ENCODE measurements at places on chromosomes 1 and 21.

- DNase-seq = no peak
Observed at GRCh38 chr1:16156848-16157495, 1.1 kb upstream of the EPHA2 start.

- DNase-seq = no peak
Observed at GRCh38 chr21:26406526-26406925, 166.6 kb downstream of the CYYR1 start.

GRCh38 chr1:98188774-98189173, 267.9 kb upstream of the DPYD start:
- no peak for DNase-seq

DNA sequence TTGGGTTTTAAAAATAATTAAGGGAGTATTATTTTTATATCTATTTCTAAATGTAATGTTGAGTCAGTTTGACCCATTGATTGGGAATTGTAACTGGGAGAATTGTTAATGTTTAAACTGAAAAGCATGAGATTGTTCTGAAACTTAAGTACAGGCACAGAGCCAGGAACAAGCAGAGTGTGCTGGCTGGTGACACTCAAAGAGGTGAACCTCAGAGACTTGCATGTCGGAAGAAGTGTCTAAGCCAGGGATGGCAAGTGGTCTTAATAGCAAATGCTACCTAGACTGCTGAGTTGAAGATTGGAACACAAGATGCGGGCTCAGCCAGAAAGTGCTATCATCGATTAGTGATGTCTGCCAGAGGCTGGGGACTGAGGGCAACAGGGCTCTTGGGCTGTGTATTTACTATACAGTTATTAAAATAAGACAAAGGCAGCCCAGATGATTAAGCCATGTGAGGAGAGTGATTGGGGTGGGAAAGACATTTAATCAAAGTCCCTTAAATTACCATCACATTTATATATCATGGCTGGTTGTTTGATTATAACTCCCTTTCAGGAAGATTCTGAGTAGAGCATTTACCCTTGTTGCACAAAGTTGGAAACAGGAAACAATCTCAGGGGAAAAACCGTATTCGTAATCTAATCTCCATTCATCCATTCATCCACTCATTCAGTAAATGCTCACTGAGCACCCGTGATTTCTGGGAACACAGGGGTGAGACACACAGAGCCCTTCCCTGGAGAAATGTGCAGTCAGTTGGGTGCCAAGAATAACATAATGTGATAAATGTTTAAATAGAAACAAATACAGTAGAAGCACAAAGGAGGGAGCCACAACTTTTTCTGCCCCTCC, 42.8 kb downstream of the C8A start:
- no peak for DNase-seq

DNA sequence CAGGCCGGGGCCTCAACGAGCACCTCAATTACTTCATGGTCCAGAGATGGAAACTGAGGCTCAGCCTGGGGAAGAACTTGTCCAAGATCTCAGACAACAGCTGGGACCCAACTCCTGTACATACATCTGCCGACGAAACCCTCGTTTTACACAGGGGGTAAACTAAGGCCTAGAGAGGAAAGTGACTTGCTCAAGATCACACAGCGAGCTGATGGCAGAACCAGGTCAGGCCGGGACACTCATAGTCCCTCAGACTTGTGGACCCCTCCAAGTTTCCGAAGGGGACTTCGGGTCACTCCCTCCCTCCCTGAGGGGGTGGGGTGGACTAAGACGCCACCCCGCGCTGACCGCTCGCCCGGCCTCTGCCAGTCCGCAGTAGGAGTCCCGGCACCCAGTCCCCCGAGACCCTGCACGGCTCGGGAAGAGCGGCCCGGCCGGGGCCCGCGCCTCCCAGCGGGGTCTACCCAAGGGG, 430 bp downstream of the WASF2 start:
- DNase-seq = no peak

All from stimulated activated CD8-positive, alpha-beta memory T cell treated with anti-CD3 and anti-CD28 coated beads, Interleukin-7, amount 100 ng/mL, for 24 hours (primary cell).